Renal cortical epithelial cell (primary cell): ENCODE measurements at places on chromosomes 5 and 9. TPM values are rescaled to one million over a fixed set of nuclear protein-coding genes. Genes with fewer than 3 reads are reported as not detected.

Gene MCIDAS
- 0.20 TPM in 1 of 2 replicates, not detected in the other for total RNA-seq

Gene CYFIP2
- total RNA-seq: 38.7 and 57.9 TPM in 2 replicates

Gene SPATA6L
- 3.8 and 7.3 TPM in 2 replicates for total RNA-seq

Gene HTR4
- not detected in 2 replicates for total RNA-seq

Gene OLFM1
- 0.15 TPM in 1 of 2 replicates, not detected in the other for total RNA-seq

Gene PTPRD
- 38.2 and 85.4 TPM in 2 replicates for total RNA-seq

Gene CYSRT1
- 0.20 and 0.87 TPM in 2 replicates for total RNA-seq
